Caki2 (cell line): ENCODE measurements at places on chromosomes 13 and 19.

- no peak for DNase-seq
Measured at GRCh38 chr13:25330541-25330940, 29.1 kb downstream of the NUP58 start.

- no peak for DNase-seq
Measured at GRCh38 chr13:39245688-39246087, 207.4 kb downstream of the NHLRC3 start.

DNA sequence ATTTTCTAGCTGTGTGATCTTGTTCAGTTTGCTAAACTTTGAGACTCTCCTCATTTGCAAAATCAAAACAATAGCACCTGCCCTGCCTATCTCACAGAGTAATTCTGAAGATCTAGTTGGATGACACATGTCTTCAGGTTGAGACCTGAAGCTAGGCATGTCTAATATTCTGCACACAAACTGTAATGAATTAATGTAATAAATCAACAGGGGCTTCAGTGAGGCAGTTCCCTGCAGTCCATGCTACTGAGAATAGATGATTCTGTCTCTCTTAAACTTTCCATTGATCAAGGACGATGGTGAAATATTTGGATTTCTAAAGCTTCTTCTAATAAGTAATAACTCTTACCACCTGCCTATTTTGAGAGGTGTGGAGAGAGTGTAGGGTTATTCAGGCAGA, 268.1 kb upstream of the TMTC4 start:
- DNase-seq, result no peak

DNA sequence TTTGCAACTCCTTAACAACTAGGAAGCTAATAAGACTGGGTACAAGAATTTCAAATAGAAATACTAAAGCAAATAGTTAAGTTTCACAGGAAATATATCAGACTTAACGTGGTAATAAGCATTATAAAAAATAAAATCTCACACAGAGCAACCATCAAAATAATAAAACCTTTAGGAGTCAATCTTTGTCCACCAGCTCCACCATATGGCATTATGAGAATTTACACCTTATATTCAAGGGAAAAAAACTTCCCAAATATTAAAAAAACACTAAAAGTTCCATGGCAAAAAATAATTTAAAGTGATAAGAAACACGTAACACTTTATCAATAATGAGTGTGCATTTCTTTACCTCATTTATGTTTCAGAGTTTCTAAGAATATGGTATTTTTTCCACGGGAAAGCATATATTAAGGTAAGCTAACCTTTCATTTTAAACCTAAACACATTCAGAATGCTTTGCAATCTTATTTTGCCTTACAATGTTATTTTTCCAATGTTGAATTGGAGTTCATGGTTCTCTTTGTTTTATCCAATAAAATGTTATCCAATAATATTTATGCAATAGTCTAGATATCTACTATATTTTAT, 423.2 kb upstream of the SGCG start:
- no peak for DNase-seq

DNA sequence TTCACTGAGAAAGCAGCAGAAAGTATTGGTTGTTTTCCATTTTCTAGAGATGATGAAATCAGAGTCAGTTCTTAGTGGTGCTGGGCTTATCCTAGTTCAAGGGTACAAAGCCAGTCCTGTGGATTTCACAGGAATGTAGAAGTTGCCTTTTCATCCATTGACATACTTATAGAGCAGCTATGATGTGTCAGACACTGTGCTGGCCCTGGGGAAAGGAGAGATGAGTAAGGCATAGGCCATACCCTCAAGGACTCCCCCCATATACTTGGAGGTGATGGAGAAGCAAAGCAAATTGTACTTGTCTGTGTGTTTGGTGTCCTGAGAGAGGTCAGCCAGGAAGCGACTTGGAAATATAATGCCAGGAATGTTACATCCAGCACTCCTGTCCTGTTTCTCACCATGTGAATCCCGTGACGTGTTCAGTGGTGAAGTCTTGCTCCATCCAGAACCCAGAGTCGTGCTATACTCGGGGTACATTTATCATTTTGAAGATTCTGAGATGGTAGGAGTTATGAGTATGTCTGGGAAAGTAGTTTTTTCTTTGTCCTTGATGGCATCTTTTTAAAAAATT, 22.6 kb downstream of the ERCC5 start:
- no peak for DNase-seq

DNA sequence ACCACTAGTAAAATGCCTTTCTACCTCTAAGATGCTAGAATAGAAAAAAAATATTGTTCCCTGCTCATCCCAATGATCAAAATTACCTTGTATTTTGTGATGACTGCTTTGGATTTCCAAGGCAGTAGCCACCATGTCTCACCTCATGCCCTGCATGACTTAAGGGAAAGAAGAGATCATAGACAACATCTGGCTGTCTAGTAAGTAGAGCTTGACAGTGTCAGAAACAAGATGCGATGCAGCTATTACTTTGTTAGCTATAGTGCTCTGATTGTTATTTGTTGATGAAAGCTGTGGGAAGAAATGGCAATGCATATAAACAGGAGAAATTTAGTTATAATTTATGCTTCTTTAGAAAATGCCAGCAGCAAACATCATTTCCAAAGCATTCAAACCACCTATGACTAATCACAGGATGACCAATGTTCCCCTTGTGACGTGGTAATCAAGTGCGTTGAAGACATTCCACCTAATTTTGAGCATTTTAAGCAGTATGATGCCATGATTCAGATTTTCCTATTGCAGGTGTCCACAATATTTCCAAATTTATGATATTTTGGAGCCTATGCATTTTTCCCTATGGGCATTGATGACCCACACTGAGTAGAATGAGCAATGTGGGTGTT, 308.3 kb downstream of the KCNRG start:
- peak; percentile 30 for DNase-seq

- no peak for DNase-seq
Measured at GRCh38 chr13:36086117-36086516, 45.1 kb downstream of the DCLK1 start.

GRCh38 chr13:51000571-51001260, 91.1 kb downstream of the RNASEH2B start:
- no peak for DNase-seq

GRCh38 chr13:91346850-91347201, 661 bp upstream of the MIR17HG start:
- no peak for DNase-seq

- DNase-seq, result no peak
Measured at GRCh38 chr19:43331435-43332010, 22.0 kb upstream of the CD177 start.

DNA sequence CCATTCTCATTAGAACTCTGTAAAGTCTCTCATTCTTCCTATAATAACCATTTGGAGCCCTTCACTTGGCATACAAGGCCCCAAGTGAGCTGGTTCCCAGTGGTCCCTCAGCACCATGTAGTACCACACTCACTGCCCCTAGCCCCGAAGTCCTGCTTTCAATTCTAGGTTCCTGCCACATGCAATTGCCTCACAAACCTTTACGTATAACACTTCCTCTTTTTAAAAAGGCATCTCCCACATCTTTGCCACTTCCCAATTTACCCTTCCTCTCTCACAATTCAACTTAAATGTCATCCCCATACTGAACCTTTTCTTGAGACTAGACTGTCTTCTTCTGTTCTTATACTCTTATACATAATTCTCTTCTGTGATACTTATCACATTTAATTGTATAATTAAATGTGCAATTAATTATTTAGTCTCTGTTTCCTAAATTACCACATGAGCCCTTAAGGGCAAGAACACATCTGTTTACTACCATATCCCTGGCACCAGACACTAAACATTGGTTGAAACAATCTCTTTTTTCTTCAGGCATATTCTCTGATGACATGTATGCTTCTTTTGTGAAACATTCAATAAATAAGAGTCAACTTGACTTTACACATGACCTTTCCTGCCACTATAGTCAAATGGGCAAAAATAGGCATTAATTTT, 304.0 kb downstream of the SPRY2 start:
- no peak for DNase-seq

DNA sequence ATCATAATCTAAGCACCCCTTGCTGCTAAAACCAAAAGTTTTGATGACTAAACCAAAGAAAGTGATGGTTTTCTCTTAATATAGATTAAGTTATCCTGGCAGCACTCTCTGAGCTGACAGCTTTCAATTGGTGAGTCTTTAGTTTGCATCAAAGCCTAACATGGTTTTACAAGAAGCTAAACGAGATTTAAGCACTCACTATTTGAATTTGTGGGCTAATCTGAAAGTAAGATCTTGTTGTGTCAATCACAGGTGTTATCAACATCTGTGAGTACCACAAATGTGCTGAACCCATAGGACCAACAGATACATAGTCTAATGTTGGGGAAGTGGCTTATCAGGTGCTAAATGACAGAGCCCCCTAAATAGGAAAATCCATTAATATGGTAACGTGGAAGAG, 223.9 kb downstream of the LHFPL6 start:
- DNase-seq, result no peak

DNA sequence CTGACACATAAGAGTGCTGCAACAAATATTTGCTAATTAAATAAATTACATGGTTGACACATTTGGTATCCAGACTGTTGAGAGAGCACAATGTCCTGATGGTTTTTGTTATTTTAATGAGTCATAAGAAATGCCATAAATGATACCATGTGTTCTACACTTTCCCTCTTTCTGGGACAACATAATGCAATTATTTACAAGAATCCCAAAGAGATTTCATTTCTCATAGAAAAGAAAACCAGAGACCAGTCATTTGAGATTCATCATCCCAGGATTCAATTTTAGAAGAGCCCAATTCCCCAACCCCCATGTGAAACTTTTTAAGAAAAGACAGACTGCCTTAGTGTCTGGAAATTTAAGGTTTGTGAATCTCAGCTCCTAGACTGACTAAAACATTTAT, 399.6 kb downstream of the DCT start:
- DNase-seq, result no peak

GRCh38 chr13:30341815-30342570, 34.6 kb upstream of the KATNAL1 start:
- DNase-seq, result peak; percentile 3

DNA sequence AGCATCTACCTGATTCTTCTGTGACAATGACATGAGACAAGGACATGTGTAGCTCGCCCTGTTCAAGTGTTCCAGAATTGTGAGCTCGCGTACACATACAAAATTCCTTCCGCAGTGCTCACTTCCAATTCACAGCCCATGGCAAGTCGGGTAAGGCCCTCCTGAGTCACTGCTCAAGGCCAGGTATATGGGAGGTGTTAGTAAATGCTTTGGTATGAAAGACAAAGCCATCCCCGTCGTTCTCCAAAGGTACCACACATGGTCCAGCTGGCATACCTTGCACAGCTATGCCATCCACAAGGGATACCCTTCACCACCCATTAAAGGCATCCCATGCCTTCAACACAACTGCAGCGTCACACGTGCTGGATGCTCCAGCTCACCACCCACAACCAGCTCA, 4.4 kb upstream of the ELL start:
- no peak for DNase-seq
